ENCODE measurements at places on chromosomes 12 and 14. TPM values are rescaled to one million over a fixed set of nuclear protein-coding genes. Genes with fewer than 3 reads are reported as not detected.

- no peak for DNase-seq
Measured at GRCh38 chr12:75786070-75786469, 245.5 kb downstream of the PHLDA1 start.

Gene HOXC12
- under 0.01 TPM for total RNA-seq

DNA sequence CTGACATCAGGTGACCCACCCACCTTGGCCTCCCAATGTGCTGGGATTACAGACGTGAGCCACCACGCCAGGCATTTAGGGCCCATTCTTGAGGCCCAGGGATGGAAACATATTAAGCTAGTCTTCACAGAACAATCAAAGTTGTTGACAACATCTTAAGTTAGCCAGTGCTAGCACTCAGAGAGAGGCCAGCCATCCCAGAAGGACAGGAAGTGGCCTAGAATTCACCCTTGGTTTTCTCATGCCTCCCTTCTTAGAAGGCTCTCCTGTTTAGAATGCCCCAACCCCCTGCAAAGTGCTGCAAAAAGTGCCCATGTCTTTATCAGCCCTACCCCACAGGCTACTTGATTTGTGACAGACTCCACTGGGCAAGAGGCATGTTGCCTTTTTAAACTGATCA, 12.1 kb upstream of the OR6J1 start:
- no peak for DNase-seq

- DNase-seq: no peak
Measured at GRCh38 chr14:94451091-94451771, 1.4 kb downstream of the SERPINA11 start.

GRCh38 chr14:92906420-92906819, 16.5 kb upstream of the CHGA start:
- no peak for DNase-seq

- DNase-seq: no peak
Measured at GRCh38 chr12:92432724-92433441, 269.9 kb upstream of the PLEKHG7 start.

Gene GDF3
- not detected for total RNA-seq
